Erythroblast (primary cell): ENCODE measurements at places on chromosomes 4 and X.

- no peak for DNase-seq
These were observed 1811.6 kb downstream of the ARAP2 start for GRCh38 chr4:34432706-34433105.

DNA sequence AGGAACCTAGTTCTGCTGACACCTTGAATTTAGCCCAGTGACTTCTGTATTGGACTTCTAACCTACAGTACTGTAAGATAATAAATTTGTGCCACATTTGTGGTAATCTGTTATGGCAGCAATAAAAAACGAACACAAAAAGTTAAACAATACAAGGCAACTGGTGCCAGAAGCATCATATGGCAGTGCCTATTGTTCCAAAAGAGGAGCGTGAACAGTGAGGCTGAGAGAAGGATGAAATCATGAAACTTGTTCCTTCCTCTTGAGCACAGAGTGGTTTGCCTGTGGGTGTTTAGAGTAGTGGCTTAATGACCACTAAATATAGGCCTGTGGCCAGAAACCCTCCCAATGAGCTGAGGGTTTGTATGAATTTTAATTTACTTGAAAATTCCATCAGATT is 69.7 kb upstream of the PGRMC2 start:
- DNase-seq: no peak

GRCh38 chr4:62161446-62161845 is 961.3 kb downstream of the ADGRL3 start:
- no peak for DNase-seq

GRCh38 chr4:26574563-26574962 is 9.3 kb upstream of the TBC1D19 start:
- DNase-seq: no peak

GRCh38 chr4:149311076-149311475 is 504.6 kb downstream of the IQCM start:
- no peak for DNase-seq

DNA sequence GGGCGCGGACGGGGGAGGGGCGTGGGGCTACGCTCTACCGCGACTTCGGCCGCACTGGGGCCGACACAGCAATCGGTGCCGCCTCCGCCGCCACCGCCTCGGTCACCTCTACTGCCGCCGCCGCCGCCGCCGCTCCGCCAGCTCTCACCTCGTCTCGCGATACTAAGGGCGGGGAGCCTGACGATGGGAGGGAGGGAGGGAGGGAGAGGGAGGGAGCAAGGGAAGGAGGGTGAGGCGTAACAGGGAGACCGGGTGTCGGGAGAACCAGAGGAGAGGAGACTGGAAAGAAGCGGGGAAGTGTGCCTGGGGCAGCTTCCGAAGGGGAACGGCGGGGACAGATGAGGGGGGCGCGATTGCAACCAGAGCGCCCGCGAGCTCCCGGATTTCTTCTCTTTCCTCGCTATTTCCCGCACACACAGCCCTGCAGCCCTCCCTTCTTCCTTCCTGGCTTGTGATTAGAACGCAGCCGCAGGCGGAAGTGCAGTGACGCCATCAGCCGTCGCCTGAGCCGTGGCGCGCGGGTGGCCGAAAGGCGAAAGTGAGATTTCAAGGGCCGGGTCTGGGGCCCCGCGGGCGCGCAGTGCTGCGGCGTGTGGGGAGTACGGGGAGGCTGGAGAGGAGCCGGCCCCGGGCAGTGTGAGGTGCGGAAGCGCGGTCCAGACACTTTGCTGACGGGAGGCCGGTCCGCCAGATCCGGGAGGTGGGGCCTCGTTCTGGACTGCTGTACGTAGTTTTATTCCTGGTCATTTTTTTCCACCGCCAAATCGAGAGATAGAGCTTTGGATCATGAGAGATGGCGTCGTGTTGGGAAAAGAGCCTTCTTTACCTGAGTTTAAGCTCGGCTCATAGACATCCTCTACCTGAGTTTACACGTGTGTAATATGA is at the start of gene ANKRD17:
TSS of gene ANKRD17 (minus strand) at position 113 of the 885 bp plus-strand sequence. CDS start 130 bp downstream, outside the sequence.
- peak; percentile 96 for DNase-seq

- DNase-seq: no peak
These were observed 98.6 kb upstream of the ATXN3L start for GRCh38 chrX:13418126-13419097.

DNA sequence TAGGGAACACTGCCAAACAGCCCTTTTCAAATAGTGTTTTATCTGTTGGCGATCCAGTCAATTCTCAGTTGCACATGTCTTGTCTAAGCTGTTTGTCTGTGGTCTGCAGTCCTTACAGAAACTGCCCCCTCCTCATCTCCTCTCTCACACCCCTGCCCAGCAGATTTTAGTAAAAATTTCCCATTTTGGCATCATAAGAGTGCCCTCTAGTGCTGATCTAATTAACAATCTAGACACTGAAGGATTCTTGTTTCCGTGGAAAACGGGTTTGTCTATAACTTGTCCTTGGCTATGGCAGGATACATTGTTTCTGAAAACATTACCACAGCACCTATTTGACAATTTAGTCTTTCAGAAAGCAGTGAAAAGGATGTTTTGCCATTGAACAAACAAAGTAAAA is 227.2 kb upstream of the MBNL3 start:
- DNase-seq: no peak

DNA sequence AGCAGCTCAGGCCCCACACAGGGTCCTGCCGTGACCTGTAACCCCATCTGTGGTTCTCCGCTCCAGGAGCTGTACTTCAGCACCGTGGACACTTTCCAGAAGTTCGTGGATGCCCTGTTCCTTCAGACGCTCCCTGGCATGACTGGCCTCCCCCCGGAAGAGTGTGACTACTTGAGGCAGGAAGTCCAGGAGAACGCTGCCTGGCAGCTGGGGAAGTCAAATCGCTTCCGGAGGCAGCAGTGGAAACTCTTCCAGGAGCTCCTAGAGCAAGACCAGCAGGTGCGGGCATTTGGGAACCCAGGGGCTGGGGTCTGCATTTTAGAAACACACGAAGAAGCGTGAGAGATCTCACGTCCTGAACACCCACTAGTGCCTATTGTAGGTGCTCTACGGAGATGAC is 72.5 kb downstream of the EVC start:
- no peak for DNase-seq

- no peak for DNase-seq
These were observed 74.4 kb upstream of the PLAC1 start for GRCh38 chrX:134732676-134733075.

DNA sequence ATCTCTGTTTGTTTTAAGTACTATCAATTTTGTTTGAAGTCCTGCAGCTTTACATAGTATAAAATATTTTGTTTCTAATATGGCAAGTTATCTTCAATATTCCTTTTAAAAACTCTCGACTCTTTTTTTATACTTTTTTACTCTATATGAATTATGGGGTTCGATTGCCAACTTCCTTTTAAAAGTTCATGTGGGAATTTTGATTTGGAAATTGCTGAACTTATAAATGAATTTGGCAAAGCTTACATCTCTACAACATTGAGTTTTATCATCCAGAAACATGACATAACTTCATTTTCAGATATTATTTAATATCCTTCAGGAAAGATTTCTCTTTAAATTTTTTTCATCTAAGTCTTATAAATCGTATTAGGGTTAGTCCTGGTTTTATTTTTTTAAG is 60.8 kb downstream of the ASB9 start:
- DNase-seq: no peak

- DNase-seq: peak; percentile 53
These were observed 24.8 kb downstream of the SPRY1 start for GRCh38 chr4:123421227-123421936.

- no peak for DNase-seq
These were observed 1.9 kb upstream of the DUSP9 start for GRCh38 chrX:153645151-153645550.

DNA sequence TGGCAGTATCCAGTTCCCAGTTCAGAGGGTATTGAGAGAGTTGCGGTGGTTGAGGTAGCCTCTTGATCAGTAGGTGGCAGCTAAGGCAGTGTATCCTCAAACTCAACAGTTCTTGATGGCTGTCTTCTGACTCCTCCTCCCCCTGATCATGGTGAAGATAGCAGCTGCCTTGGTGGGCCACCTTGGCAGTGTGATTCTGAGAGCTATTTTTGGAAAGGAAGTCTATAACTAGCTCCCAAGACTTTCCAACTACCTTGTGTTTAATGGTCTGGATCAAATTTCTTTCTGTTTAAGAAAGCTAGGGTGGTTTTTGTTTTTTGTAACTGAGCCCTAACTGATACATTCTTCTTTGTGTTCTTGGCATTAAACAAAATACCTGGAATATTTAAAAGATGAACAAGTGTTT is 10.5 kb upstream of the TBC1D19 start:
- DNase-seq: no peak

GRCh38 chr4:5881340-5881739 is 11.5 kb downstream of the CRMP1 start:
- no peak for DNase-seq

DNA sequence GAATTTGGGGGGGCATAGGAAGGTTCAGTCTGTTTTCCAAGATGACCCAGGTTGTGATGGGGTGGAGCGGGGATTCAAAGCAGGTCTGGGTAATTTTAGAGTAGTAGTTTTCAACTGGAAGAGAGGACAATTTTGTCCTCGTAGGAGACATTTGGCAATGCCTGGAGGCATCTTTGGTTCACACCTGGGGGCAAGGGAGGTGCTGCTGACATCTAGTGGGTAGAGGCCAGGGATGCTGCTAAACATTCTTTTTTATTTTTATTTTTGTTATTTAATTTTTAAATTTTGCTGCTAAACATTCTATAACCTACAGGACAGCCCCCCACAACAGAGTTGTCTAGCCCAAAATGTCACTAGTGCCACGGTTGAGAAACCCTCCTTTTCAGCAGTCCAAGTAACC is 1.9 kb downstream of the RAB9A start:
- no peak for DNase-seq

GRCh38 chr4:52942936-52943335 is 80.8 kb downstream of the RASL11B start:
- DNase-seq: no peak

DNA sequence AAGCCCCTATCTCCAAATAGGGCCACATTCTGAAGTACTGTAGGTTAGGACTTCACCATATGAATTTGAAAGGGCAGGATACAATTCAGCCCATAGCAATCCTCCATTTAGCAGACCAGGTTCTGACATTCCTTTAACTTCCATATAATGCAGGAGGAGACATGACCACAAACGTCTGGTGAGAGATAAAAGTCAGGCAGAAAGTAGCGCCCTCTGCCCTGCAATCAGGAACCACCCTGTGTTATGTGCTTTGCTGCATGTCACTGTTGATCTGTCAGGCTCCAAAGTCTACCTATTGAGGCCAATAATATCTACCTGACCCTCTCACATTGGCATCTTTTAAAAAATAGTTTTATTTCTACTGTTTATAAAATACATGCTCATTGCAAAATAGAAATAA is 30.2 kb upstream of the SEPSECS start:
- peak; percentile 17 for DNase-seq

- DNase-seq: no peak
These were observed 28.7 kb upstream of the HPGDS start for GRCh38 chr4:94371290-94371689.

DNA sequence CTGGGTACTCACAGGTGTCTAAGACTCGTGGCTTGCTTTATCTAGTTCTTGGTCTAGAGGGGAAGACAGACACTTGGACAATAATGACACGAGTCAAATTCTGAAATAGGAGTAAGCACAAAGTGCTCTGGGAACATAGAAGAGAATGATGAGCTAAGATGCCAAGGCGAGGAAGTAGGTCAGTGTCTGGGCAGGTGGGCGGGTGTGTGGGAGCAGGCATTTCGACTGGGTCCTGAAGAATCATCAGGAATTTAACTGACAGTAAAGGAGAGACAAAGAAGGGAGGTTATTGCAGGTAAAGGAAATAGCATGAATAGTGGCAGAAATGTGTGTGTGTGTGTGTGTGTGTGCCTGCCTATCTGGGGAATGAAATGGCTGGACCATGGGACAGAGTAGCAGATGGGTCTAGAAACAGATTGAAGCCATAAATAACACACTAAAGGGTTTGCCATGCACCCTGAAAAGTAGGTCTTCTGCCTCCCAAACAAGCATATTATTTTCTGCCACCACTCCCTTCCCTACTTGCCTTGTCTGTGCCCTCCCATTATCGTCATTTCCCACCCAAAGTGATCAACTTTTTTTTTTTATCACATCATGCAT is 58.4 kb upstream of the SLC25A43 start:
- DNase-seq: no peak

GRCh38 chr4:39648827-39649558 is 10.3 kb upstream of the SMIM14 start:
- no peak for DNase-seq

GRCh38 chr4:158201322-158201721 is 9.0 kb upstream of the TMEM144 start:
- no peak for DNase-seq

- DNase-seq: no peak
These were observed 188.4 kb upstream of the VEGFC start for GRCh38 chr4:176981074-176981473.

GRCh38 chr4:66000510-66001117 is 330.3 kb upstream of the EPHA5 start:
- DNase-seq: no peak
